ENCODE measurements at places on chromosomes 7 and 10.

GRCh38 chr7:55158541-55159382, 139.9 kb downstream of the EGFR start:
- no peak for DNase-seq

- DNase-seq: no peak
Measured at GRCh38 chr10:51260376-51260775, 186.1 kb downstream of the PRKG1 start.

- no peak for DNase-seq
Measured at GRCh38 chr10:109114579-109114978, 808.7 kb downstream of the XPNPEP1 start.

- DNase-seq: no peak
Measured at GRCh38 chr7:129741743-129742213, 130.3 kb downstream of the NRF1 start.

GRCh38 chr10:48307711-48308018, 1.2 kb downstream of the MAPK8 start:
- DNase-seq: no peak

GRCh38 chr7:86411814-86412213, 231.9 kb upstream of the GRM3 start:
- no peak for DNase-seq

DNA sequence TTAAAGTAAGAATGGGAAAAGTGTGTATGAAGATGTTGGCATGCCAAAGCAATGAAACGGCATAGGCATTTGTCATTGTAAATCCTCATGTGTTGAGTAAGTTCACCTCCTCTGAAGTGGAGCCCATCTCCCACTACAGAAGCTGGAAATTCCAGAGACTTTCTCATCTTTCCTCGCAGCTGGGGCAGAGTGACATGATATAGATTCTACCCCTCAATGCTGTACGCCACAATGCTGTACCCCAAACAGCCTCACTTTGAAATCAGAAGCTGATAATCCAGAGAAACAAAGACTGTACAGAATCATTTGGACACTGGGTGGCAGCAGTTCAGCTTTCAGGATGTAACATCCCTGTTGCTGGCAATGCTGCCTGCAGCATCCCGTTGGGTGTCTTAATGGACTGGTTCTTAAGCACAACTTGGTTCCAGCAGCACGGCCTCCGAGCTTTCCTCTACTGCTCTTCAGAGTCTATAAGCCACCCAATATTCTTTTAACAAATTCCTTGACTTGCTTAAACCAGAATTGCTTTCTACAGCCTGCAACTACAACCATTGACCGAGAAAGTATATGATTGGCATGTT, 18.8 kb downstream of the ZC3HAV1L start:
- DNase-seq: peak; percentile 76

DNA sequence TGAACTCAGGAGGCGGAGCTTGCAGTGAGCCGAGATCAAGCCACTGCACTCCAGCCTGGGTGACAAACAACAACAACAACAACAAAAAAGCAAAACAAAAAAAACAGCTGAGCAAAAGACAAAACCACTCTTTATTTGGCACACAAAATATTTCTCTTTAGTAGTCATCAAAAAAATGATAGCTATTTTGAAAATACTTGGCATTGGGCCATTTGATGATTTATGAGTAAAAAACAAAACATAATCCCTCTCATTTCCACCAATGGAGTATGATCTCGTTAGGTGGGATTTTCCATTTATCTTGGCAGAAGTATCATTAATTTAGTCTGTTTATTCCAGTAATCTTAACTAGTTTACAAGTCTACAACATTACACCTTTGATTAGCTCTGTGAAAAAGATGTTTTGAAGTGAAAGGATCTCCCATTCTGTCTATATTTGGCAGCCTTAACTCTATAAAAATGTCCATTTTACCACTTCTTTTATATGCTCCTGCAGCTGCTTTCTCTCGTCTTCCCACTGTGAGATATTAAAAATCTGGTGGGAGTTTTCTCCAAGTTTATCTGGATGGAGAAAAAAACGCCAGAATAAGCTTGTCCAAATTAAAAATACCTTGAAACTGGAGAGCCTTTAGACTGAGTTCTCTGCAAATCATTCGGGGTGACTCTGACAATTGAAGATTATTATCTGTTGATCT, 58.8 kb upstream of the AGMO start:
- no peak for DNase-seq

- DNase-seq: no peak
Measured at GRCh38 chr7:141700848-141701371, 1.1 kb downstream of the DENND11 start.

DNA sequence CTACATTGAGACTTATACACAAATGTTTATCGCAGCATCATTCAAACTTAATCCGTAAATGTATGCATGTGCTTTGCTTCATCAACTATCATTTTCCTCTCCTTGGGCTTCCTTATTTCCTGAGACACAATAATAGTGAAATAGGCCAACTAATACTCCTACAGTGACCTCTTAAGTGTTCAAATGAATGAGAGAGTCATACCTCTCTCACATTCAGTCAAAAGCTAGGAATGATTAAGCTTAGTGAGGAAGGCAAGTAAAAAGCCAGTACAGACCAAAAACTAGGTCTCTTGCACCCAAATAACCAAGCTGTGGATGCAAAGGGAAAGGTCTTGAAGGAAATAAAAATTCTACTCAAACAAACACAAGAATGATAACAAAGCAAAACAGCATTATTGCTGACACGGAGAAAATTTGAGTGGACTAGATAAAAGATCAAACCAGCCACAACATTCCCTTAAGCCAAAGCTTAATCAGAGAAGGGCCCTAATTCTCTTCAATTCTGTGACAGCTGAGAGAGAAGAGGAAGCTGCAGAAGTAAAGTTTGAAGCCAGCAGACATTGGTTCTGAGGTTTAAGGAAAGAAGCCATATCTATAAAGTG, 72.3 kb downstream of the GLCCI1 start:
- no peak for DNase-seq

DNA sequence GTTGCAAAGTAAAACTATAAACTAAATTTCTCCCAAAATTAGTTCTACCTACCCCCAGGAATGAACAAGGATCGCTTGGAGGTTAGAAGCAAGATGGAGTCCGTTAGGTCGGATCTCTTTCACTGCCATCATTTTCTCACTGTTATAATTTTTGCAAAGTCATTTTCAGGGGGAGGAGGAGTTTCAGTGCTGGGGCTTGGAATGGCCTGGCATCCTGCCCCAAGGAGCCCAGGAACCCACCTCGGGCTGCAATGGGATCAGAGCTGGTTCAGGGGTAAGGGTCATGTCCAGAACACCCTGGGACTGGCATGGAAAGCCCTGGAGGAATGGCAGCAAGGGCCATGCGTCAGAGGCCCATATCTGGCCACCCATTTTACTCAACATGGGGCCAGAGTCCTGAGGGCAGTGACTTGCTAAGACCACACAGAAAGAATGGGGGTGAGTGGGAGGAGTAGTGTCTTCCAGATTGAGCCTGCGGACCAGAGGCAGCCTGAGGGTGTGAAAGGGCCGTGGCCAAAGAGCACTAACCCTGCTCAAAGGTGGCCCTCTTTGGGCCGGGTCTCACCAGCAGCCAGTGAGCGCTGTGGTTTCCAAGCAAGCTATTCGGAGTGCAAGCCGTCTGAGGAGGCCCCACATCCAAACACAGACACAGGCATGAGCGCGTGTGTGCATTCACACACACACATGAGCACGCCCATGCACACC, 31.8 kb downstream of the GPRIN2 start:
- no peak for DNase-seq

DNA sequence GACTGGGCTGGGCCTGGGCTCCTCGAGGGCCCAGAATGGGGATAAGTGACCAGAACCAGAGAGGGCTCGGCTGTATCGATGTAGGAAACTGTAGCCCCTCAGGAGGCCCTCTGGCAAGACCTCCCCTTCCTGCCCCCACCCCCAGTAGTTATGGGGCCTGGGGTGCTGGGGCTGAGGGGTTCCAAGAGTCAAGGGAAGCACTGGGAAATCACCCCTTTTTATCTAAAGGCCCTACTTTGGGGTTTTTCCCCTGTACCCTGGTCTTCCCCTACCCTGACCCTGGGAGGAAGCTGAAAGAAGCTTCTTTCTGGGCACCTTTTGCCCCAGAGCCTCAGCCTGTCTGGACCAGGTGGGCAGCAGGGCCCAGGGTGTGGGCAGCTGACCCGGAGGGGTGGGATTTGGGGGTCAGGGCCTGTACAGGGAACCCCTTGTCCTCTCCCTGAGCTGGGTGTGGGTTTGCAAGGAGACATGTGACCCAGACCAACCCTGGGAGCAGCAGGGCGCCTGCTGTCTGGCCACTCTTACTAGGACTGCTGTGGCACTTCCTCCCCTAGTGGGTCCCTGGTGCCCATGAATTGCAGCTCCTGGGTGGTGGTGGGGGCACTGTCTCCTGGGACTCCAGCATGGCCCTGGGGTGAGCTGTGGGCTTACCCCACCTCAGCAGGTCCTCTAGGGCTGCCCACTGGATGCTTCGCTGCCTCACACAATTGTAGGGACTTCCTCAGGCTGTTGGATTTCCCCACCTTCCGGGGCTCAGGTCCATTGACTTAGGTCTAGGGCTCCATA, 1.5 kb downstream of the IRF5 start:
- peak; percentile 39 for DNase-seq

GRCh38 chr7:117132321-117133120, 179.2 kb downstream of the ST7 start:
- no peak for DNase-seq

- DNase-seq: no peak
Measured at GRCh38 chr10:19012111-19012510, 36.5 kb upstream of the MALRD1 start.

DNA sequence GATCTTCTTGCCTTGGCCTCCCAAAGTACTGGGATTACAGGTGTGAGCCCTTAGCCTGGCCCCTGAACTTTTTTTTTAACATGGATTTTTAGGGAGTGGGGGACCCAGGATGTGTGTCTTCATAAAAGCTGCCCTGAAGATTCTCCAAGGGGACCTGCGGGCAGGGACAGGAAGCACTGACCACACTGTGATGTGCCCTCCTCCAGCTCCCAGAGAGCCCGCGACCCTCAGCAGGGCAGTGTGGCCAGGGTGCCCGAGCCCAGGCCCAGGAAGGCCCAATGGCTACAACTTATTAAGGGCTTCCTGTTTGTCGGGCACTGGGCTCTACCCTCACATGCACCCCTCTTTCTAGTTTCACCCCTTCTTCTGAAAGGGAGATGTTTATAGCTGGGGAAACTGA, 2.5 kb upstream of the RET start:
- no peak for DNase-seq

GRCh38 chr7:150963707-150964559, 14.2 kb downstream of the KCNH2 start:
- no peak for DNase-seq

DNA sequence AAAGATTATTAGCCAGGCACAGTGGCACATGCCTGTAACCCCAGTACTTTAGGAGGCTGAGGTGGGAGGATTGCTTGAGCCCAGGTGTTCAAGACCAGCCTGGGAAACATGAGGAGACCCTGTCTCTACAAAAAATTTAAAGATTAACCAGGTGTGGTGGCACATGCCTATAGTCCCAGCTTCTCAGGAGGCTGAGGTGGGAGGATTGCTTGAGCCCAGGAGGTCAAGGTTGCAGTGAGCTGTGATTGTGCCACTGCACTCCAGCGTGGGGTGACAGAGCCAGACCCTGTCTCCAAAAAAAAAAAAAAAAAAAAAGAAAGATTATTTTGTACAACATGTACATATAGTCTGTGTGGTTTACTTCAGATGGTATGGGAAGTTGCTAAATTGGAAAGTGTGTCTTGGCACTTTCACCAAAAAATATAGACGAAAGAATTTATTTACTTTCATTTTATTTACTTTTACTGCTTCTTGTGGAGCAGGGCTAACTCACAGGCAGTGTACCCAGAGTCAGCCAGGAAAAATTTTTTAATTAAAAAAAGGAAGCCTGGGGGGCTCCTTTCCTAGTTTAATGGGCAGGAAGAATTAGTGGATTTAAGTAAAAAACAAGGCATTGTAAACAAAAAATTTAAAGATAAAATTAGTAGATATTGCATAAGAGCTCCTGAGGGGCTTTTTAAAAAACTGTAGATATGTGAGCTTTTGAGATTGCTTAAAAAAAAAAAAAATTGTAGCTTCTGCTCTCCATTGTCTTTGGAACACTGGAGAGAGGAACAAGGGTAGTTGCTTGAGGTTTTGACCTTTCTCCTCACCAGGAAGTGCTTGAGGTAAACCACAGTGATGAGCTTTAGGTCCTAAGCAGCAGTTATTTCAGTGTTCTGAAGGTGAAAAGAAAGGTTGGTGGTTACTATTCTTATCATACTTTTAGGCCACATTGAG, 44.6 kb upstream of the VDAC2 start:
- peak; percentile 46 for DNase-seq

DNA sequence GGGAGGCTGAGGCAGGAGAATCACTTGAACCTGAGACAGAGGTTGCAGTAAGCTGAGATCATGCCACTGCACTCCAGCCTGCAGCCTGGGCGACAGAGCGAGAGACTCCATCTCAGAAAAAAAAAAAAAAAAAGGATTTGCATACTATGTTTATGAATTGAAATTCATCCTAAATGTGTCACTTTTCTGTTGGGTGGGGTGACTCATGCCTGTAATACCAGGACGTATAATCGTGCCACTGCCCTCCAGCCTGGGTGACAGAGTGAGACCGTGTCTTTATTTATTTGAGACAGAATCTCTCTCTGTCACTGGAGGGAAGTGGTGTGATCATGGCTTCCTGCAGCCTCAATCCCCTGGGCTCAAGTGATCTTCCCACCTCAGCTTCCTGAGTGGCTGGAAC, 5.8 kb downstream of the ZNF212 start:
- no peak for DNase-seq

- no peak for DNase-seq
Measured at GRCh38 chr10:70007116-70007820, 45.4 kb upstream of the MACROH2A2 start.

GRCh38 chr7:64879086-64879730, 23.9 kb upstream of the ZNF273 start:
- DNase-seq: no peak

DNA sequence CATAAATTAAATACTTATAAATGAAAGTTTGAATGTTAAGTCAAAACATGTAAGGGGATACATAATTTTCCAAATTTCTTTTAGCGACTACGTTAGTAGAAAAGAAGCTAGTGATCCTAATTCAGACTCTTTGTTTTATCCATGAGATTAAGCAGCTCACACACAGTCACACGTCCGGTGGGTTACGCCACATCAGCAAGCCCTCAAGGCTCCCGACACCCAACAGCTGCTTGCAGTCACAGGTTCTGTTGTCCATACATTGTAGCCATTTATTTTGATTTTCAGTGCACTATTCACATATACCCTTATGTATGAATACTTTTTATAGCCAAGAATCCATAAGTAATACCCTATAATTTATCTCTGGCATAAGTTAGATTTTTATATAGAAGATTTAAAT, 39.5 kb downstream of the XRCC2 start:
- no peak for DNase-seq

DNA sequence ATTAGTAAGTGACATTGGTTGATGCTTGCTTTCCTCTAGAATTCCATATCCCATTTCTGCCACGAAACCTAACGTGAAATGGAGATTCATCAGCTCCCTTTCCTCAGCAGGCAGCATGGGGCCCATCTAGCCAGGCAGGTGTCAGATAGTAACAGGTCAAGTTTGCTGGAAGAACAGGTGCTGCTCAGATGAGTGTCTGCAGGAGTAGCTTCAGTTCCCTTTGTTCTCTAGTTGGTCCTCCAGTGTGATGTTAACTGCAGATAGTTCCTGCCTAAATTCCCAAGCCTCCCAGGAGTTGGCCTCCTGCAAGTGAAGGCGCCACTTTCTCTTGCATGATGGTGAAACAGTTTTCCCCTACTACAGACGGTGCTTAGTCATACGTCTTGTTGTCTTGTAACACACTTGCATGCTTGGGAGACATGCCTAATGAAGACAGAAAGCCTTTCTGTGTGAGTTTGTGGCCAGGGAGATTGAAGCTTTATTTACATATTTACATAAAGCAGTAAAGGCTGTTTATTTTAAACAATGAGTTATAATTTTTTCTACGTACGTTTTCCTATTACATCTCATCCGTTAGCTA, 175.4 kb downstream of the CHN2 start:
- DNase-seq: no peak

Measured in CD4-positive, alpha-beta T cell treated with Interleukin-17A for 1 hour (primary cell).